Right lung (tissue), 10 donors: ENCODE measurements at places on chromosomes 4 and X. TPM values are rescaled to one million over a fixed set of nuclear protein-coding genes. Genes with fewer than 3 reads are reported as not detected.

Gene CLCN5
- 15.7 TPM for polyA plus RNA-seq

Gene USP46
- 30.8 TPM for polyA plus RNA-seq

Gene AFM
- polyA plus RNA-seq = not detected

- no peak for DNase-seq
Measured at GRCh38 chr4:2950221-2950989, 12.8 kb downstream of the NOP14 start.

DNA sequence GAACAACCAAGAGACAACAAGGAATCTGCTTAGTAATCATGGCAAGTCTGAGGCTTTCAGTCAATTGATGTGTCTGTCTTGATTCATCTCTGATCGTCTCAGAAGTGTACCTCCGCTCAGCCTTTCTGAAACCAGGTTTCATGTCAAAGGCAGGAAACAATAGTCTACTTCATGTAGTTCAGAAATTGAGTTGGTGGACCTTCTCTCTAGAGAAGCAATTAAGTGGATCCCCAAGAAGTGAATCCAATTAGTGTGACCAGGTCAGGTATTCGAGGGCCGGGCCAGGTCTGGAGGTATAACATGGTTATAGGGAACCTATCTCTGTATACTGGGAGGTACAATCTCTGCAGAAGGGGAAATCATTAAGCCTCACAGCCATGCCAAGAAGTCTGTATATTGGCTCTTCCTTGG is 32.0 kb downstream of the DAPP1 start:
- DNase-seq = no peak

DNA sequence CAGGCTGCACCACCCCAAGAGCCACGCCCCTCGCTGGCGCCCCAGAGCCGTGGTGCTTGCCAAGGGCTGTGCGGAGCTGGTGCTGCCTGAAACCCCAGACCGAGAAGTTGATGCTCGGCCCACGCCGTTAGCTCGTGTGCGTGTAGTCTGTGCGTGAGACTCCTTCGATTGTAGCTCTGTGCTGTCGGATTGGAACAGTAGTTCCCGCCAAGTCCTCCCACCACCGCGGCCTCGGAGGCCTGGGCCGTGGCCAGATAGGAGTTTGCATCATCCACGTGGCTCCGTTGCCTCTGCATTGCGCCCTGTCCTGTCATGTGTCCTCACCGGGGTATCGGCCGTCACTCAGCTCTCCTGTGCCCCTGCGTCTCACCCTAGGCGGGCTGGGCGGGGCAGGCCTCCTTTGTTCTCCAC is 24.2 kb downstream of the TNIP2 start:
- DNase-seq = no peak

- DNase-seq = no peak
Measured at GRCh38 chrX:84219551-84219950, 31.6 kb upstream of the RPS6KA6 start.

DNA sequence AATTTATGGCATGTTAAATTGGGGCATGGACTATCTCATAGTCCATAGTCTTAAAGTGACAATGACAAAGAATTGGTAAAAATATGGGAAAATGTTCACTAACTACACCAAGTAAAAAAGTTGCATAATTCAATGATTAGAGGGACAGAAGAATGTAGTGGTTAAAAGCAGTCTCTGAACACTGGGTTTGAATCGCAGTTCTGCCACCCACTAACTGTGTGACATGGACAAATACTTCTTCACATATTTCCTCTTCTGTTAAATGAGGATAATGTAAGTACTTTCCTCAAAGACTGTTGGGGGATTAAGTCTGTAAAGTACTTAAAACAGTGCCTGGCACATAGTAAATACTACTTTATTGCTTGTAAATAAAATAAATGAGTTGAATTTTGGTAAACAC is 15.3 kb downstream of the COQ2 start:
- DNase-seq = no peak

DNA sequence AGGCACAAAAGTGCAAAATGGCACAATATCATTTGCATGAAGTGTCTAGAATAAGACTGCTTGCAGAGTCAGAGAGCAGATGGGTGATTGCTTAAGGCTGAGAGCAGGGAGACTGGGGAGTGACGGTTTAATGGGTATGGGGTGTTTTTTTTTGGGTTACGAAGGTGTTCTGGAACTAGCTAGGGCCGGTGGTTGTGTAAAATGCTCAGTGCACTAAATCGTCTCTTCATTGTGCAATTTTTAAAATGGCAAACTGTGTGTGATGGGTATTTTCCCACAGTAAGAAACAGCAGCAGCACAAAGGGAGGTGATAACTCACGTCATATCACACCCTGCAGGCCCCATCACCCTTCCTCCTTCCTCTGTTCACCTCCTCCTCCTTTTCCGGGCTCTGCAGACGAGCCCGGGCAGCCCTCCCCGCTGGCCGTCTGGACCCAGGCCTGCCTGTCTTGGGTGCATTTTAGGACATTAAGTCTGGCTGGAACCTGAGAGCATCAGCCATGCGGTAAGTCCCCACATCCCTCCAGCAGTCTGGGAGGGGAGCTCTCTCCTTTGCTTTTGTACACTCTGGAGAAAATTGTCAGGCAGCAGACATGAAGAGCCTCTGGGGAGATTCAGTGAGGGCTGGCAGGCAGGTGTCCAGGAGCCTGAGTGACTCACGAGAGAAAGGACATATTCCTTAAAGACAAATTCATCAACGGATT is 42.7 kb downstream of the ASMT start:
- no peak for DNase-seq

DNA sequence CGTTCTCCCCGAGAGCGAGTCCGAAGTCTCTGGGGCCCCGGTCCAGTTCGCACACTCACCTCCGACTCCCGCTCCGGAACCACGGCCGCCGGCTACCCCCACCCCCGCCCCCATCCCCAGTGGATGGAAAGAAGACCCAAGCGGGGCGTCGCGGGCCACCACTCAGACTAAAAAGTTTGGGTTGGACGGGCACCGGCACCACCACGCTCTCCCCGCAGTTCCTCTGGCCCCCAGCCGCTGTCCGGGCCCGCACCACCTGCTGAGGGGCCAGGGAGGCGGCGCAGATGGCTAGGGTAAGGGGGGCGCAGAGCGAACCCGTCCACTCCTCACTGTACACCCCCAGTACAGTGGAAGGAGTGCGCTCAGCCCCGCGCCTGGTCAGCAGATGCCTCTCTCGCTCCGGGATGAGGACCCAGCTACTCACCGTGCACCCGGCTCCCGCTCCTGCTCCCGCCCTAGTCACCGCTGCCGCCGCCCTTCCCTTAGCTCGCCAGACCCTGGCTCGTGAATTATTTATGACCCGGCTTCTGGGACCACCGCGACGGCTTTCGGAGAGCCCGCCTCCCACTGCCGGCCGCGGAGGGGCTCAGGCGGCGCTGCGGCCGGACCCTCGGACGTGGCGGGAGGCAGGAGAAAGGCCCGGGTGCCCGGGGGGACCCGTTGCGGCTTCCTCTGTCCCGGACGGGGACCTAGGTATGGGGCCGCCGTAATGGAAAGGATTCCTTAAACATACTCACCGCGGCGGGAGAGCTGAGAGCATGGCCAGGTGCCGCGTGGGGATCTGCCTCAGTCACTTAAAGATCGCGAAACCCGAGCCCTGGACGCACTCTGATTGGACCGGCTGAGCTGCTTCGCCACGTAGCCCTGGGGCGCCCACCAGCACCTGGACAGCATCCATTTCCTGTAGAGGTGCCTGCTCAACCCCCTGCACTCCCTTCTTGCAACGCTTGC is at the start of gene PROM1:
Gene PROM1, minus strand, starts transcription at position 783 of the 951 bp plus-strand sequence. CDS start 8,117 bp downstream, outside the sequence.
- no peak for DNase-seq

GRCh38 chrX:20803971-20804370 is 537.3 kb upstream of the RPS6KA3 start:
- DNase-seq = no peak

DNA sequence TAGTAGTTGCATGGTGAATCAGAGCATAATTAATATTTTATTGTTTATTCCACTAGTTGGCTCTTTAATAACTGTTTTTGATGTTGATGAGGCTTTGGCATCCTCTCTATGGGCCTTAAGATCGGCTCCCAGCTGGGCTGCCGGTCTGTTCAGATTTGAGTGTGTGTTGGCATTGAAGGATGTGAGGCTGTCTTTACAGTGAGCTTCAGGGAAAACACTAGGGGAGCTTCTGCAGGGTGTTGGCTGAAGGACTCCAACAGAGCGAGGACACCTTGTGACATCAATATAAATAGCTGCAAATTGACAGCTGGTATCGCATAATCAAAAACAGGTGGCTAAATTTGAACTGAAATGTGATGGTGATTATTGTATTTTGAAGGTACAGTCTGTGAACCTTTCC is 322.0 kb downstream of the FSTL5 start:
- no peak for DNase-seq

- no peak for DNase-seq
Measured at GRCh38 chrX:140913802-140914501, 88.4 kb upstream of the SPANXB1 start.

GRCh38 chr4:164081801-164082200 is 587.3 kb downstream of the TMA16 start:
- no peak for DNase-seq

DNA sequence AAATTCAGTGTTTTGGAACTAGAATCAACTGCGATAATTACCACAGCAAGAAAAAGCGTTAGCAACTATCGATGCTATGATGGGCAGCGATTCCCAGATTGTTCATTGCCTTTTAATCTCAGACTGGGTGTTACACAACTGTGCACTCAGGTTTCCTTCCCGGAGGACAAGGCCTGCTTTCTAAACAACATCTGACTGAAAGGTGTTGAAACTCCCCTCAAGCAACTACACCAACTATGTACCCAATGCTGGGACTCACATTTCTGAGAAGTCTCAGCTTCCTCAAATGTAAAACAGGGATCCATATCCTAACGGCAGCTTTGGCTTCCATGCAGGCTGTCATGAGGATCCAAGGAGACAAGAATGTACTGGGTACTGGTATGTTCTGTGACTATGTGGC is 8.2 kb downstream of the GABRE start:
- no peak for DNase-seq

- DNase-seq = no peak
Measured at GRCh38 chr4:185950891-185951290, 118.1 kb upstream of the TLR3 start.

GRCh38 chr4:87559090-87559837 is 30.1 kb upstream of the SPARCL1 start:
- DNase-seq = no peak

DNA sequence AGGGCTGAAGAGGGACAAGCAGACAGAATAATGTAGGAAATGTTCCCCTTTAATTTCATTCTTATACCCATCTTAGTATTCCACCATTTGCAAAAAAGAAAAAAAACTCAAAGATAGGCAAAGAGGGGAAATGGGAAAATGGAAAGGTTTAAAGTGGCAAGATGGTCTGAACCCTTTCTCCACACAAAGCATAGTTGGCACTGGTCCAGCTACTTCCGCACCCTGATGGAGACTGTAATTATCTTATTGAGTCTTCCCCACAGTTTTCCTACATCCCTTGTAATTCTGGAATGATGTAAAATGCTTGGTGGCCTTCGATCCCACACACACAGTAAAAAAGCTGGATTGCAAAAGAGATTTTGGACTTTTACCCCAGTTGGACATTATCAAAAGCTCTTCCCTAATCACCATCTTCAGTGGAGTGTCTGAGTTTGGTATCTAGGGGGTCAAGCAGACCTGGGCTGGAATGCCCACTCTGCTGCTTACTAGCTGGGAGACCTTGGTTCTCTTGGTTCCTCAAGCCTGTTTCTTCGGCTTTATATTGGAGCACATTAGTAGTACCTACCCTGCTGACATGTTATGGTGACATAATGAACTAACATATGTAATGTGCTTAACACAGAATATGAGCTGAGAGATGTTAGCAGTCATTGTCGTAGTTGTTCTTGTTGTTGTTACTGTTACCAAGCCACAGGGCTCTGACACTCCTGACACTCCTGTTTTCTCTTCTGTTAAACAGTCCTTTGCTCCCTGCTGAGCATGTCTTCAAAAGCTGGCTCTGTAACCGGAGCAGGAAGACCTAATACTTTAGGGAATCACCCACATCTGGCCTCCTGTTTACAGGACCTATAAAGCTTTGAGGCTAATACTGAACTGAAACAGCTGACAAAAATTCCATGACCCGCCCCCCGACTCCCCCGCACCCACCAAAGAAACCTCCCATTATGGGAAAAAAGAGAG is 4.7 kb downstream of the SRPX2 start:
- no peak for DNase-seq

GRCh38 chr4:73668782-73669201 is 48.6 kb upstream of the RASSF6 start:
- DNase-seq = no peak

- DNase-seq = no peak
Measured at GRCh38 chr4:6023731-6024130, 5.5 kb upstream of the C4orf50 start.

- no peak for DNase-seq
Measured at GRCh38 chr4:40763228-40763716, 13.5 kb downstream of the NSUN7 start.

DNA sequence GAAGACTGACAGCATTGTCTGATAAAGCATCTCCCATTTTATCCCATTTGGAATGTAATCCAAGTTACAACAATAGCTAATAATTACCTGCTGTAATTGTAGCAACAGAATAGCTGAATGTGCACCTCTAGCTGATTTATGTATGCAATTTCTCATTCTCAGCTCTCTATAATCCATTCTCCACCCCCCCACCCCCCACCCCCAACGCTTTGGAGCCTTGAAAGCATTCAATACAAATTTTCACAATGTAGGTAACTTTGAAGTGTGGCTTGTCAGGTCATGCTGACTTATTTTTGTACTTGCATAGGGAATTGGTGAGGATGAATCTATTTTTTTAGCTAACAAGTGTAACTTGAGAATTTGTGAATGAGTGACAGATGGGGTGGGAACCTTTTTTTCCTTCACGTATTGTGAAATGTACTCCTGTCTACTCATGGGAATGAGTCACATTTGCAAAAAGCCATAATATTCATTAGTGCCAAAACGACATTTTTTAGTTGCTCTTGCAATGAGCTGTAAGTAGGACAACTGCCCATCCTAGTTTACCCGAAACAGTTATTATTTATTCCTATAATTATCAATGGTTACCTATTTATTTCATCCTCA is 159.3 kb downstream of the PALLD start:
- no peak for DNase-seq
